ENCODE measurements at places on chromosomes 6 and 20.

DNA sequence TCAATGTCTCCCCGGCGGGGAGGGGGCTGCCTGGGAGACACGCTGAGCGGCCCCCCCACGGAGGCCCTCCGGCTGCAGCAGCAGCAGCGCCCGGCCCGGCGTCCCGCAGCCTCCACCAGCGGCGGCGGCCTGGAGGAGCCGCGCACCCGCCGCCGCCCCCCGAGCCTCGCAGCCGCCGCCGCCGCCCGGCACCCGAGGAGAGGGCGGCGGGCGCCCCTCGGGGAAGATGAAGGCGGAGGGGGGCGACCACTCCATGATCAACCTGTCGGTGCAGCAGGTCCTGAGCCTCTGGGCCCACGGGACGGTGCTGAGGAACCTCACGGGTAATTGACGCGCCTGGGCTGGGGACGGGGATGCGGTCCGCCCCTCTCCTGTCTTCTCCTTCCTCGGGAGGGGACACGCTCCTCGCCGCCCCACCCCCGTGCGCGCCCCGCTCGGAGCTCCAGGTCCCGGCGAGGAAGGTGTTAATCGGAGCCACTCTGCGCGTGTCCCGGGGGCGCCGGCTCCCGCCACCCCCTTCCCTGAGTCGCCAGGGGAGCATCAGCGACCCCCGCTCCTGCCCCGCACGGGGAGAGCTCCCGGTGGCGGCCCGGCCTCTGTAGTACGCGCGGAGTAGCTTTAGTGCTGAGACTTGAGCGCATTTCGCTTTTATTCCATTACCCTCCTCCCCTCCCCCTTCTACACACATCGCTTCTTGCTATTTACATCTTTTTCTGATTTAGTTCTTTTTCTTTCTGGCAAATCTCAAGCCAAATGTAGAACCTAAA is 686 bp downstream of the TMEM170B start:
- peak; percentile 54 for DNase-seq

DNA sequence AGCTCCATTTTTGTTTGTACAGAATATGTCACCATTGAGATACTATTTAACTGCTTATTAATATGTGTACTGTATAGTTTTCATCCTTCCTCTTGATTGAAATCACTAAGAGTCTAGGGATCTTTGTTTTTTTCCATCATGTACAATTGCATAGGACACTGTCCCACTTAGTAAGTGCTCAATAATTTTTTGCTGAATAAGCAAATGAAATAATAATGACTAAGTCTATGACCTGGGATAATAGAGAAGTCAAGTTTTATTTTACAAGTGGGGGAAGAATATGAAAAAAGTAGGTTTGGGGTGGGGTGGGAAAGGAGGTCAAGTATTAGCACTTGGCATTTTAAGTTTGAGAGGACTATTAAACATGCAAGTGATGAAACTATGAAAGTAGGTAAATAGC is 4.5 kb upstream of the EYS start:
- no peak for DNase-seq

GRCh38 chr20:43941476-43942200 is 27.0 kb downstream of the TOX2 start:
- no peak for DNase-seq

DNA sequence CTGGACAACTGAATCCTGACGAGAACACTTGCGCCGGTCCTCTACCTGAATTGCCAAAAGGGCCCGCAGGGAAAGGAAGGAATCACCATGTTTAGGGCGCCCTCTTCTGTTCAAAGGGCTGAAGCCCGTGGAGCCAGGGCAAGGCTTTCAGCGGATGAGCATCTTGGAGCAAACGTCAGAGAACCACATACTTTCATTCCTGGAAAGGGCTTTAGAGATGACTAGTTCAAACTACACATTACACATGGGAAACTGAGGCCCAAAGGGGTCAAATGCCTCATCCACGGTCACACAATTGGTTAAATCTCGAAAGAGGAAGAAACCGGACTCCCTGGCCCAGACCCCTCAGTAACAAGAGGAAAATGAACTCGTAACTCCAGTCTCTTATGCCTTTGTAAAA is 11.5 kb upstream of the ZNF133 start:
- no peak for DNase-seq

DNA sequence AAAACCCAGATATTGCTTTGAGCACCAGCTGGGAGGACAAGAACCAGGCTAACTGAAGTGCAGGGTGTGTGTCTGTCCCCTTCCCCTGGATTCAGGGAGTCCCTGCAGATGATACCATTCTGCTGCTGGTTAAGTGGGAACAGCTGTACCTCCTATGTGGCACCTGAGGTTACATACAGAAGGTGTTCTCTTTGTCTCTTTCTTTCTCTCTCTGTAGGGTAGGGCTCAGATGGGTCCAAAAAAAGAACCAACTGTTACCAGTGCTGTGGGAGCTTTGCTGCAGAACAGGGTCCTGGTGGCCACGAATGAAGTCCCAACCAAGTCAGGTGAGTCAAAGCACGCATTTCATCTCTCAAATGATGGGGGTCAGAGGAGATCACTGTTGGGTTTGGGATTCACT is 38.6 kb downstream of the ZC2HC1B start:
- DNase-seq, result no peak

DNA sequence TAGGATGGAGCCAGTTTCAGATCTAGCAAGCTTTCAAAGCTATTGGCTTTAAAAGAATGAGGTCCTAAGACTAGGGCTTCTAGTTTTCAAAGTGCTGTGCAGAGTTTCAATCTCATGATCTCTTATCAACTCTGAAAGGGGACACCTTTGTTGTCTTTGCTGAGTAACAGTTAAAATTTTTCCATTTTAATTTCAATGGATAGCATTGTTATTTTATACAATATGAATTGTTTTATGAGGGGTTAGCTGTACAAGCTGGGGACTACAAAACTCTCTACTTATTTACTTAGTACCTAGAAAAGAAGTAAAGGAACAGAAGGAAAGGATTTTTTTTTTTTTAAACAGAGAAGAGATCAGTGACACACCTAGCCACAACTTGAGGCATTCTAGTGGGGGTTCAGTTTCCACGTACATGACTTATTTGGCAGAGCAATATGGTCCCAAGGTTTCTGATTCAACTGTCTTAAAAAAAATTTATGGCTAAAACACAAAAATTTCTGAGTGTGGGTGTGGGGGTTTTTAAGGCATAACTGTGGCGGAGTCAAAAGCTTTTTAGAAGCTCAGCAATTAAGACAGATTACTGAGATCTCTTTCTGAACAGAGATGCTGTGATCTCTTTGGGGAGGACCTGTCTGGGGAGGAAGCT is 46.1 kb upstream of the JAG1 start:
- no peak for DNase-seq

DNA sequence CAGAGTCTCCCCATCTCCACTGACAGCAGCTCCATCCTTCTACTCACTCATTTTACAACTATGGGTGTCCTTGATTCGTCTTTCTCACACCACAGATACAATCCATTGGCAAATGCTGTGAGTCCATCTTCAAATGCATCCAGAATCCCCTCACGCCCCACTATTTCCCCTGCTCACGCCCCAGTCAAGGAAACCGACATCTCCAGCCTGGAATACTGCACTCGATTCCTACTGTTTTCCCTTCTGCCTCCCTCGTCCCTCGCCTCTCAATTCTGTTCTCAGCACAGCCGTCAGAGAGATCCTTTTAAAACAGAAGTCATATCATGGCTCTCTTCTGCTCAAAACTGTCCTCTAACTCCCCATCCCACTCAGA is 4.7 kb downstream of the HLA-B start:
- DNase-seq, result no peak

GRCh38 chr6:132300323-132300949 is 100.8 kb downstream of the MOXD1 start:
- DNase-seq, result peak; percentile 5

GRCh38 chr20:43915211-43916072 is 790 bp downstream of the TOX2 start:
- no peak for DNase-seq

DNA sequence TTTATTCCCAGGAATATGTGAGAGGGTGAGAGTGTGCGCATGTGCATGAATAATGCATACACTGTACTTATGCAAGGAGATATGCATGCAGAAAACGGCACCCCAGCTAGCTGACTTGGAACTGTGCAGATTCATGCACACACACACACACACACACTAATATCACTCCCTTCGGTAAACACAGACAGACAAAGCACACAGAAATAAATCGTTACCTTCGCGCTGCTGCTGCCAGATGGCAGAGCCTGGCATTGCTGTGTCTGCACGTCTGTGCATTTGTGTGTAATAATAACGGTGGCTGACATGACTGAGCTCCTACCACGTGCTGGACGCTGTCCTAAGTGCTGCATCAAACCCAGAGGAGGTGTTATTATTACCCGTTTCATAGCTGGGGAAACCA is 36.8 kb downstream of the PREX1 start:
- no peak for DNase-seq

DNA sequence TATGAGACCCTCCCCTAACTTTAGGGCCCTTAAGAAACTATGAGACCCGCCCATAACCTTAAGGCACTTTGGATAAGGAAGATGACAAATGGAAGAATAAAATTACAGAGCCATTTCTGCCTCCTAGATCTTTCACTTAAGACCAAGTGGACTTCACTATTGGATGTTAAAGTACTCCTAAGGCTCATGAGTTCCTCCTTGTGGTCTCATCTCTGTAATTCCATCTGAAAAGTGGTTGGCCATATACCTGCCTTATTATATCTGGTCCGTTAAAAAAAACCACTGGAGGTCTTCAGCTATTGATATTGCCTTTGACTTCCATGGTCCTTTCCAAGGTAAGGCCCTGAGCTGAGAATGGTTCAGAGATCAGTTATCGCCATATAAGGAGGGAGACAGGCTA is 310.3 kb downstream of the EYA4 start:
- DNase-seq, result no peak

GRCh38 chr20:51318058-51318949 is 224.2 kb downstream of the NFATC2 start:
- DNase-seq, result no peak

GRCh38 chr20:44597930-44598329 is 15.6 kb downstream of the PKIG start:
- DNase-seq, result no peak

- no peak for DNase-seq
Observed at GRCh38 chr6:31908791-31909190, 6.9 kb upstream of the ZBTB12 start.

DNA sequence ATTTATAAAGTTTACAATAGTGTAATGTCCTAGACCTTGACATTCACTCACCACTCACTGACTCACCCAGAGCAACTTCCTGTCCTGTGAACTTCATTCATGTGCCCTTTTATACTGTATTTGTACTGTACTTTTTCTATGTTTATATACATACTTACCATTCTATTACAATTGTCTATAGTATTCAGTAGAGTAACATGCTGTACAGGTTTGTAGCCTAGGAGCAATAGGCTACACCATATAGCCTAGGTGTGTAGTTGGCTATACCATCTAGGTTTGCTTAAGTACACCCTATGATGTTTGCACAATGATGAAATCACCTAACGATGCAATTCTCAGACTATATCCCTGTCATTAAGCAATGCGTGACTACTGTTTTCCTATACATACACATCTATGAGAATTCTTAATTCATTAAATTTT is 17.5 kb downstream of the EDEM2 start:
- DNase-seq, result no peak

DNA sequence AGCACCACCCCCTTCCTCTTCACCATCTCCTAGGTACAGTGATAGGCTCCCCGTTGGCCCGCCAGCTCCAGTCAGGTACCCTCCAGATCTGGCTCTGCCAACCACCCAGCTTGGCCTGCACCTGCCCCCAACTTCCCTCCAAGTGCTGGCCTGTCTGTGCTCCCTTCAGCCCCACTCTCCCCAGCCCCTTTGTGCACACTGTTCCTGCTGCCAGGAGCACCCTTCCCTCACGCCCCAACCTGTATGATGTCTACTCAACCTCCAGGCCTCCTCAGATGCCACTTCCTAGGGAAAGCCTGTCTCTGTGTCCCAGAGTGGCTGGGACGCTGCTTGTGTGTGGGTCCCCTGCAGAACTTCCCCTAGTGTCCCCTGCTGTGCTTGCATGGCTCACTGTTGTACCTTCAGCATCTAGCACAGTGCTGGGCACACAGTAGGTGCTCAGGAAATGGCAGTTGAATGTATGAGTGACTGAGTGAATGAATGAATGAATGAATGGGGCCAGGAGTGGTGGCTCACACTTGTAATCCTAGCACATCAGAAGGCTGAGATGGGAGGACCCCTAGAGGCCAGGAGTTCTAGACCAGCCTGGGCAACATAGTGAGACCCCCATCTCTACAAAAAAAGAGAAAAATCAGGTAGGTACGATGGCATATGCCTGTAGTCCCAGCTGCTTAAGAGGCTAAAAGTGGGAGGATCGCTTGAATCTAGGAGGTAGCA is 3.0 kb downstream of the ZBP1 start:
- DNase-seq, result no peak

DNA sequence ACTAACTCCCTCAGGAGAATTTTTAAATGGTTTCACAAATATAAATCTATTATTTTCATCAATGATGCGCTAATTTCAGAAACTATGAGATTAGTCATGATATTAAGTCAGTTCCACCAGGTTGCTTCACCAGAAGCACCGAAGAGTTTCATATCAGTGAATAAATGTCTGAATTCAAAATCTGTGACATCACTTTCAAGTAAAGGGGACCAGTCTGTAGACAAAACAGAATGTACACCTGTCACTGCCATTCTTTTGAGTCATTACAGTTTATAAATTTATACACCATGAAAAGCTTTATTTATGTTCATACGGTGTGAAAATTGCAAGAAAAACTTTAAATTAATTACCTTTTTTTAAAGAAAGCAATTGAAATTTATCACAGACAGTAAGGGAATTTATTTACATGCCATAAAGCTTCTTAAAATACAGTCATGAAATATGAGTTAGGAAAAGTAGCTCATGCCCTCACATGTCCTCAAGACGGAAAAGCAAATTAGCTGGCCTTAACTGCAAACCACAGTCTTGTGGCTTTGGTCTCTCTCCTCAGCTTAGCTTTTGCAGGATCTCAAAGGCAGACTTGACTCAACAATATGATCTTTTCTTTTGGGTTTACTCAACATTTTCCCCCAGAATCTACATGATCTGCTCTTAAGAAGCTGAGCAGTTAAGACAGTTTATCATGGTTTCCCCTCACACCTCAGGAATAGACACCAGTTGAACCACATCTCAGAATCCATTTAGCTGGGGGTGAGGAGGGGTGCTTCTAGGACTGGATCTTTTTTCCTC is 177.7 kb upstream of the MCHR2 start:
- no peak for DNase-seq

GRCh38 chr6:36969988-36970891 is 15.7 kb downstream of the PI16 start:
- DNase-seq, result no peak

DNA sequence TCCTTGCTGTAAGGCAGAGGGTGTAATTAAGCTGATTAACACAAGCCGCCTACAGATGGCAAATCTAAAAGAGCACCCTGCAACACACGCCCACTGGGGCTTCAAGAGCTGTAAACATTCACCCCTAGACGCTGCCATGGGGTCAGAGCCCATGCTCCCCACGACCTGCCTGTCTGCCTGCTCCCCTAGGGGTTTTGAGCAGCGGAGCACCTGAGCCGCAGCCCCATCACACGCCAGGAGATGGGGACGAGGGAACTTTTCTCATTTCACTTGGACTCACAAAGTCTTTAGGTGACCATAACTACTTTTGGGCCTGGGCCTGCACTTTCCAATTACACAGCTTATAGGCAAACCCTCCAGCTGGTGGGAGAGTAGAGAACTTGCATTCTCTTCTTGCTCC is 99.0 kb upstream of the SOX4 start:
- no peak for DNase-seq

GRCh38 chr6:6494677-6495076 is 93.8 kb upstream of the LY86 start:
- DNase-seq, result no peak
